ENCODE measurements at places on chromosomes 3 and 15. TPM values are rescaled to one million over a fixed set of nuclear protein-coding genes. Genes with fewer than 3 reads are reported as not detected.
A peak's percentile ranks its signal among the peaks of the same experiment; 100 is the strongest.

VIPR1 gene
- total RNA-seq: 0.54 TPM

BOC gene
- 1.8 TPM for total RNA-seq

DNA sequence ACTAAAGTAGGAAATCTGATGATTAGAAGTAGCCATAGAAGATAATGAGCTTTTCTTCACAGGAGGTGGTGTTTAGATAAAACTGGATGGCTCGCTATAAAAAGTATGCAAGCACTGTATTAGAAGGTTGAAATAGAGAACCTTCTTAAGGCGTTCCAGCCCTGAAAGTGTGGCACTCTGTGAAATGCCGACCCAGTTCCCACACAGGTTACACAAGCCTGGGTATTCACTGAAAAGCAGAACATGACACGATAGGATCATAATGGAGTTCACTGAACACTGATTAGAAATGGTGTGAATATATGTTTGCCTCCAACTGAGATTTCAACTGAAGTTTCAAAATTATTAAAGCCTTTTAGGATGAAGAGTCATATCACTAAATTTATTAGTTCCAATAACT, 15.0 kb upstream of the LRRC34 start:
- no peak for DNase-seq

- DNase-seq: no peak
Measured at GRCh38 chr3:56902468-56903160, 100.9 kb upstream of the ARHGEF3 start.

DNA sequence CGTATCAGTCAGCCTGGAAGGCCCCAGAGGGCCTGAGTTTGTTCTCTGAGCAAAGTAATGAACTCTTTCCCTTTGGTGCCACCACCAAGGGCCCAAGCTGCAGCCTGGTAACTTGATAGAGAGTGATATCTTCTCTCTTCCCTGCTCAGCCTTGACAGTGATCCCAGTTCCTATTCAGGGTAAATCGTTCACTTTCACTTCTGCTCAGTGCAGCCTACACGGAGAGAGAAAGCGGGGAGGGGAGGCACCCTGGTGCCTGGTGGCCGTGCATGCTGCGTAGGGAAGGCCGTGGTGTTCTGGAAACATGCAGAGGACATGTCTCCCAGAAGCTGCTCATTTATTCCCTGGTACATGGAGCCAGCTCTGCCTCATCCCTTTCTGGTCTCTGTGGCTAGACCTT, 54.9 kb downstream of the KIF9 start:
- DNase-seq: no peak

- peak; percentile 87 for DNase-seq
Measured at GRCh38 chr15:47820747-47821319, 103.5 kb downstream of the SEMA6D start.

DNA sequence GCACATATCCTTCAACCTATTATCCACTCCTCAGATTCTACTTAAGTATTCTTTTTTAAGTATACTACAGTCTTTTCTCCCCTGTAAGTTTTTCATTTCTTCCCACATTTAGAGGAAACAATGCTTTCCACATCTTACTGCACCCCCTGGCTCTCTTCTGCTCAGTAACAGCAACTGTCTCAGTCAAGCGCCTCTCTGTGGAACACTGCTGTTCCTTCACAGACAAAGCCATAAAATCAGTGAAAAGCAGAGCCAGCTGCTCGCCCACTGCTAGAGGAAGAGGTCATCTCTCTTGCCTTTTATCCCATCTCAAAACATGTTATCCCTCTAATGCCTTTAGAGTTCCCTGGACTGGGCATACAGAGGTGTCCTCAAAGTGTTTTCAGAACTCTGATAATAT, 24.8 kb downstream of the SERP1 start:
- no peak for DNase-seq

All from MCF 10A (cell line).